ENCODE measurements at places on chromosomes 3 and 15.
A peak's percentile ranks its signal among the peaks of the same experiment; 100 is the strongest.

DNA sequence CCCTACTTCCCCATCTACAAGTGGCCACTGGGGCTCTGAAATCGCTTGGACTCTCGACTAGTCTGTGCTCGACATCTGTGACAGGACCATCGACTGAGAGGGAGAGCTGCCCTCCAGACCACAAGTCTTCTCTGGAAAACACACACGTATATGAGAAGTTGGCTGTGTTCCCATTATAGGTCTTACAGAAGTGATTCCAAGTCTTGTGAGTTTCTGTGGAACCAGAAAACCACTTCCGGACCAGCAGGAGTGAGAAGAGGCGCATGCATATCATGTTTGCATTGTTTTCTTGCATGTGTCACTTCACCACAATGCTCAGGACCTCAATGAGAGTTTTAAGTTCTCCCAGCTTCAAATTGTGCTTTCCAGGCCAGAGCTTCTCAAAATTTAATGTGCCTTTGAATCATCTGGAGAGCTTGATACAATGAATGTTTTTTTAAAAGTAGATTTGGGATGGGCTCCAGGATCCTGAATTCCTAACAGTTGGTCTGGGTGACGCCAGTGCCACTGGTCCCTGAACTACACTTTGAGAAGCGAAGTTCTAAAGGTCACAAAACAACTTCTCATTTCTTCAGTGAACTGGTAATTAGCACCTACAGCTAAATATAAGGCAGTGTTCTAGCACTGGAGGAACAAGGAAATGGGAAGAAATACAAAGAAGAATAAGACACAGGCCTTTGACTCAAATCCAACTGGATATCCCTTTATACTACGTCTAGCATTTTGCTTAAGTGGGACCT is 15.7 kb downstream of the LIPC start:
- DNase-seq = no peak
- no peaks in the 10 kb centered on the region for H3K4me1 ChIP-seq
- no peaks in the 10 kb centered on the region for H3K36me3 ChIP-seq
- peaks cover 2% of the 10 kb centered on the region for H3K27me3 ChIP-seq

GRCh38 chr15:68368731-68369435 is 63.1 kb downstream of the ITGA11 start:
- no peak for DNase-seq
- H3K36me3 ChIP-seq = no peaks in the 10 kb centered on the region
- no peak overlapping the region for H3K27ac ChIP-seq
- no peak overlapping the region for H3K4me3 ChIP-seq
- H3K4me1 ChIP-seq = no peaks in the 10 kb centered on the region

- peaks cover 8% of the 10 kb centered on the region for H3K4me1 ChIP-seq
- no peaks in the 10 kb centered on the region for H3K36me3 ChIP-seq
- no peaks in the 10 kb centered on the region for H3K27me3 ChIP-seq
- no peak for DNase-seq
Observed at GRCh38 chr3:156819842-156820691, 6.1 kb upstream of the LEKR1 start.

DNA sequence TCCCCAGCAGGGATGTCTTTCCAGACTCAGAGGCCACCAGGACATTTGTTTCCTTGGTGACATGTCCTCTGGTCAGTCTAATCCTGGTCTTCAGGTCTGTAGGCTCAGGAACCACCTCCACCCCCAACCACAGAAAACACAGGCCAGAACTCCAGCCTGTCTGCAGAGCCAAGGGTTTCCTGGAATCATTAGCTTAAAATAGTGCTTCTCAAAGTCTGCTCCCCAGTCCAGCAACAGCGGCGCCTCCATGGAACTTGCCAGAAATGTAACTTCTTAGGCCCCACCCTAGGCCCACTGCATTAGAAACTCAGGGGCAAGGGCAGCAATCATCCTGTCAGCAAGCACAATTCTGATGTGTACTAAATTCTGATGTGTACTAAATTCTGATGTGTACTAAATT is 20.0 kb downstream of the SLC28A1 start:
- H3K36me3 ChIP-seq = peaks cover 2% of the 10 kb centered on the region
- H3K4me1 ChIP-seq = no peaks in the 10 kb centered on the region
- no peak overlapping the region for H3K27ac ChIP-seq
- peaks cover 3% of the 10 kb centered on the region for H3K27me3 ChIP-seq

GRCh38 chr3:3906171-3906570 is 106.9 kb downstream of the LRRN1 start:
- no peak overlapping the region for H3K4me3 ChIP-seq
- H3K36me3 ChIP-seq = peaks cover 7% of the 10 kb centered on the region
- H3K27me3 ChIP-seq = no peaks in the 10 kb centered on the region
- DNase-seq = no peak
- H3K4me1 ChIP-seq = no peaks in the 10 kb centered on the region
- H3K27ac ChIP-seq = no peak overlapping the region

DNA sequence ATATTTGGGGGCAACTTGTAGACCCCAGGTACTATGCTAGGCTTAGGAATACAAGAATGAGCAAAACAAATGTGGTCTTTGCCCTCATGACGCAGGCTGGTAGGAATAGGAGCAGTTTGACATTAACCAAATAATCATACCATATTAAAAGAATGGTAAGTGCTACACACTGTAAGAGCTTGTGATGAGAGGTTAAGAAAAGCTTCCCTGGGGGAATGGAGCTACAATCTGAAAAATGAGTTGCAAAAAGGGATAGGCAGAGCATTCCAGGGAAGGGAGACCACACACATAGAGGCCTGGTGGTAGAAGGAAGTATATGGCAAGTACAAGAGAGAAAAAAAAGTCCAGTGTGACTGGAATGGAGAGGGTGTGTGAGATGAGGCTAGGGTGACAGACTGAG is 37.3 kb downstream of the TMOD3 start:
- no peaks in the 10 kb centered on the region for H3K27me3 ChIP-seq
- peak overlapping the region; percentile 31 for H3K27ac ChIP-seq
- peaks cover 40% of the 10 kb centered on the region for H3K36me3 ChIP-seq
- no peak for DNase-seq
- peaks cover 5% of the 10 kb centered on the region for H3K4me1 ChIP-seq

DNA sequence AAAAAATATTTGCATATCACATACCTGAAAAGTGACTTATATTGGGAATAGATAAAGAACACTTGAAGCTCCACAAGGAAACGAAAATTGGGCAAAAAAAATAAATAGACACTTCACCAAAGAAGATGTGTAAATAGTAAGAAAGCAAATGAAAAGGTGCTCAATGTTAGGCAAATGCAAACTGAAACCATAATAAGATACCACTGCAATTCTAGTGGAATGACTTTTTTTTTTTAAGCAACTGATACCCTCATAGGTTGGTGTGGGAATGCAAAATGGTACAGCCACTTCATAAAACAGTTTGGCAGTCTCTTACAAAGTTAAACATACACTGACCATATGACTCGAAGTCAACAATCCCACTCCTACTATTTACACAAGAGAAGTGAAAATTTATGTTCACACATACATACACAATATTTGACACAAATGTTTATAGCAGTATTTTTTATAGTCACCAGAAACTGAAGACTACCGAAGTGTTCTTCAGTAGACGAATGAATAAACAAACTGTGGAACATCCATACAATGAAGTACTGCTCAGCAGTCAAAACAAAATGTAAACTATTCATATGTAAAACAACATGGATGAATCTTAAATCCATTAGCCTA is 176.3 kb downstream of the ZMAT3 start:
- no peaks in the 10 kb centered on the region for H3K36me3 ChIP-seq
- no peaks in the 10 kb centered on the region for H3K4me1 ChIP-seq
- no peak overlapping the region for H3K27ac ChIP-seq

DNA sequence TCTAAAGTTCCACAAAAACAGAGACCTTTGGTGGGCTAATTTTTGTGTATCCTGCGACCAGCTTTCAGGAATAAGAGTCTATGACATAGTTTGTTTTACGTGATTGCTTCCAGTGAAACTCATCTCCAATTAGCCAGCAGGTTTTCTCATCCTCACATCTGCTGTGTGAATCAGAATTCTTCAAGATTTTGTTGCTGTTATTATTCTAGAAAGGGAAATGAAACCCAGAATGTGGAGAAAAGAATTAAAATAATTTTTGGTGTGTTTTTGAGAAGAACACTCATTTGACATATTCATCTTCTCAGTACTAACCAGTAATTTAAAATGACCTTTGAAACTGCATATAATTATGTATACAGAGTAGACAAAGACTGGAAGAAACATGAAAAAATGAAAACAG is 175.9 kb downstream of the USP13 start:
- no peaks in the 10 kb centered on the region for H3K36me3 ChIP-seq
- H3K27ac ChIP-seq = no peak overlapping the region
- no peak overlapping the region for H3K4me3 ChIP-seq

GRCh38 chr3:139466360-139466759 is 10.0 kb downstream of the RBP2 start:
- H3K4me1 ChIP-seq = no peaks in the 10 kb centered on the region
- no peak overlapping the region for H3K4me3 ChIP-seq
- no peaks in the 10 kb centered on the region for H3K27me3 ChIP-seq
- H3K27ac ChIP-seq = no peak overlapping the region
- peaks cover 4% of the 10 kb centered on the region for H3K36me3 ChIP-seq
- DNase-seq = no peak

DNA sequence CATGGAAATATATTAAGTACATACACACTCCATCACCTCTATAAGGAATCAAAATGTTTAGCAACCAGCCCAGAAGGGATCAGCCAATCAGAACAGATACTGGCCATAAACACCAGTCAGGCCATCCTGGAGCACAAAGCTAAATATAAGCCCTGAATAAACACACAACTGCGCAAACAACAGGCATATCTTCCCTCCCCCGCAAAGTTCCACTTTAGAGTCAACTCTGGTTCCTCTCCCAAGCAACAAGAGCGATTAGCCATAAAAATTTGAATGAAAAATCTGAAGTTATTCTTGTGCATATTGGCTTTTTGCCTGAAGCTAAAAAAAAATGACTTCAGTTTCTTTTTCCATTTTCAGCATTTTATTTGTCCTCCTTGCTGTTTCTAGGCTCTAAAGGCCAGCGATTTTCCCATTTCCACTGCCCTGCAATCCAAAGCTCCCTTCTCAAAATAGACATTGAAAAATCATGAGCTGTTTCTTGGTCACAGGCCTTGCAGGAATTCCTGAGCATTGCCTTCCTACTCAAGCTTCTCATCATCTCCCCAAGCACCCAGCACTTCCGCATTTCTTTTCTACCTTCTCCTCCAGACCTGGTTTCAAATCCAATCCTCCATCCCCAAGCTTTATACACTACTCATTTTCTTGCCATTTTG is 247.9 kb downstream of the ZMAT3 start:
- peaks cover 4% of the 10 kb centered on the region for H3K27me3 ChIP-seq
- no peak for DNase-seq
- H3K27ac ChIP-seq = no peak overlapping the region

DNA sequence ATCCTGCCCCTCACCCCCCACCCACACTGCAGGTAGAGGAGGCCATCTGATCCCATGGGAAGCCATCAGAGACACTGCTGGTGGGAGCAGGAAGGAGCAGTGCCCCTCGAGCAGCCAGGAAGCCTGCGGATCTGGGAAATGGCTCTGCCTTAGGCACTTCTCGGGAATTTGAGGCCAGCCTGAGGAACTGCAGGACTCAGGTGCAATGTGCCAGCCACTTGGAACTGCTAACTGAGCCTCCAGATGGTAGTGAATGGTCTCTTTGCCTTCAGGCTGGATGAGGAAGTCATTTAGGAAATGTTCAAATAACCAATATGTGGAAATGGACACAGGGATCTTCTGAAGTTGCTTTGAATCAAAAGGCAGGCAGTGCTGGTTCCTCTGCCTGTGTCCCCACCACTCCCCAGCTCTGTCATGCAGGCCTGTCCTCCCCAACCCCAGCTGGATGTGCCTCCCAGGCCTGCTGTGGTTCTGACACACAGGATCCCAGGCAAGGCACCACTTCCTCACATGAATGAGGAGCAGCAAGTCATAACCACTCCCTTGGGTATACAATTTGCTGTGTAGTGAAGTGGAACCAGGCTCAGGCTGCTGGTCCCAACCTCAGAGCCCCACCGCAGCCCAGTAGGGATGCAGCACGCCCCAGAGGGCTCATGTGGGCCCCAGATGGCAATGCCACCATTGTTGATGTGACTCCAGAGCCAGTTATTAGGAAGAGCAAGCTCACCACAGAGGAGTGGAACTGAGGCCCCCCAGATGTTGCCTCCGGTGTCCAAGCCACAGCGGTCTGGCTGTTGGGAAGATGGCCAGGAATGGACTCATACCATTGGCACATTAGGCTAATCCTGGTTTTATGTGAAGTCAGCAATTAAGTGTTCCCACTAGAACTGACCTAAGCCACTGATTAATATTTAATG is 46.5 kb upstream of the LIMD1 start:
- DNase-seq = no peak
- H3K27me3 ChIP-seq = no peaks in the 10 kb centered on the region

- H3K27ac ChIP-seq = no peak overlapping the region
- H3K4me1 ChIP-seq = no peaks in the 10 kb centered on the region
- H3K27me3 ChIP-seq = peaks cover 4% of the 10 kb centered on the region
- no peak overlapping the region for H3K4me3 ChIP-seq
Observed at GRCh38 chr3:126107203-126107939, 23.4 kb upstream of the SLC41A3 start.

- no peak for DNase-seq
- no peak overlapping the region for H3K27ac ChIP-seq
- H3K4me1 ChIP-seq = no peaks in the 10 kb centered on the region
- peaks cover 17% of the 10 kb centered on the region for H3K36me3 ChIP-seq
- H3K4me3 ChIP-seq = no peak overlapping the region
- no peaks in the 10 kb centered on the region for H3K27me3 ChIP-seq
Observed at GRCh38 chr3:52366527-52366926, 50.4 kb downstream of the DNAH1 start.

- no peak for DNase-seq
- H3K27ac ChIP-seq = no peak overlapping the region
- H3K4me3 ChIP-seq = no peak overlapping the region
Observed at GRCh38 chr3:173653781-173654180, 256.2 kb downstream of the NLGN1 start.

DNA sequence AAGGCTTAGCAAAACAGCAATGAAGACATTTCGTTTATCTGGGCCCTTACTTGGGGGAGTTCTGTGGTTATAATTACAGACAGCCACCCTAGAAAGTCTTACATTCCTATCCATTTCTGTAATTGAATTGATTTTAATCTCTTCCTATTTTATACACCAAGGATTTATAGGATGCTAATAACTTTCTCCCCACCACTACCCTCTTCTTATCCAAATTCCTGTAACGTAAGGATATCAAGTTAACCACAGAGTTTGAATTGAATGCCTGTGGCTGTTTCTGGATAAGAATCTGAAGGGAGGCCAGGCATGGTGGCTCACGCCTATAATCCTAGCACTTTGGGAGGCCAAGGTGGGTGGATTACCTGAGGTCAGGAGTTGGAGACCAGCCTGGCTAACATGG is 78.6 kb downstream of the MLH1 start:
- no peaks in the 10 kb centered on the region for H3K4me1 ChIP-seq
- H3K4me3 ChIP-seq = no peak overlapping the region
- no peak for DNase-seq
- H3K27ac ChIP-seq = no peak overlapping the region
- H3K36me3 ChIP-seq = peaks cover 28% of the 10 kb centered on the region

All from memory B cell (primary cell).